ENCODE measurements at places on chromosomes 13 and 19. TPM values are rescaled to one million over a fixed set of nuclear protein-coding genes. Genes with fewer than 3 reads are reported as not detected.

Gene ZNF835
- total RNA-seq = not detected

- H3K27me3 ChIP-seq = no peaks in the 10 kb centered on the region
- H3K4me1 ChIP-seq = no peaks in the 10 kb centered on the region
- H3K36me3 ChIP-seq = no peaks in the 10 kb centered on the region
These were observed 379.8 kb downstream of the NDFIP2 start for GRCh38 chr13:79860791-79861190.

Gene ZNF699
- total RNA-seq = 53.6 TPM

Gene ZNF471
- 1.2 TPM for total RNA-seq

Gene AXL
- total RNA-seq = 14.8 TPM

- no peak overlapping the region for H3K27ac ChIP-seq
- H3K4me1 ChIP-seq = peaks cover 14% of the 10 kb centered on the region
- no peak for DNase-seq
- no peak overlapping the region for H3K4me3 ChIP-seq
These were observed 54.0 kb upstream of the IRS2 start for GRCh38 chr13:109840201-109840892.

- H3K36me3 ChIP-seq = no peaks in the 10 kb centered on the region
- no peaks in the 10 kb centered on the region for H3K4me1 ChIP-seq
- H3K27ac ChIP-seq = no peak overlapping the region
These were observed 585.5 kb downstream of the KCTD12 start for GRCh38 chr13:76300688-76301087.

Gene LRG1
- total RNA-seq = 7.6 TPM

DNA sequence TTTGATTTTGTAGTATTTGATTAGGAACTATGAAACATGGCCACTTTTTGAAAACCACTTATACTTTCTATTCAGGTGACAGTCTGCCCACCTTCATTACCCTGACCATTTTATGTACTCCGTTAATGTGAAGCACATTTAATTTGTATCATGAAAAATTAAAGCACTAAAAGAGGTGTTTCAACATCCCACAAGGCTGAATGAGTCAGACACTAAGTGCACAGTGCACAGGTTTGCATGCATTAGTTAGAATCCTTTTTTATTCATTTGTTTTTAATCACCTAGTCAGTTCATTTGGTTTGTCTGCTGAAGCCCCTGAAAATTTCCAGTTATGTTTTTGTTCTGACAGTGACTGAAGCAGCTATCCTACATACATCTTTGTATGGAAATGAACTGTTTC lies 271.0 kb downstream of the SLITRK5 start:
- no peak for DNase-seq
- no peaks in the 10 kb centered on the region for H3K4me1 ChIP-seq
- no peaks in the 10 kb centered on the region for H3K27me3 ChIP-seq
- no peaks in the 10 kb centered on the region for H3K36me3 ChIP-seq

GRCh38 chr19:55259540-55260210 lies 858 bp upstream of the PPP6R1 start:
- H3K27ac ChIP-seq = peak overlapping the region; percentile 92
- no peak for DNase-seq
- H3K4me1 ChIP-seq = peaks cover 40% of the 10 kb centered on the region
- no peaks in the 10 kb centered on the region for H3K27me3 ChIP-seq

DNA sequence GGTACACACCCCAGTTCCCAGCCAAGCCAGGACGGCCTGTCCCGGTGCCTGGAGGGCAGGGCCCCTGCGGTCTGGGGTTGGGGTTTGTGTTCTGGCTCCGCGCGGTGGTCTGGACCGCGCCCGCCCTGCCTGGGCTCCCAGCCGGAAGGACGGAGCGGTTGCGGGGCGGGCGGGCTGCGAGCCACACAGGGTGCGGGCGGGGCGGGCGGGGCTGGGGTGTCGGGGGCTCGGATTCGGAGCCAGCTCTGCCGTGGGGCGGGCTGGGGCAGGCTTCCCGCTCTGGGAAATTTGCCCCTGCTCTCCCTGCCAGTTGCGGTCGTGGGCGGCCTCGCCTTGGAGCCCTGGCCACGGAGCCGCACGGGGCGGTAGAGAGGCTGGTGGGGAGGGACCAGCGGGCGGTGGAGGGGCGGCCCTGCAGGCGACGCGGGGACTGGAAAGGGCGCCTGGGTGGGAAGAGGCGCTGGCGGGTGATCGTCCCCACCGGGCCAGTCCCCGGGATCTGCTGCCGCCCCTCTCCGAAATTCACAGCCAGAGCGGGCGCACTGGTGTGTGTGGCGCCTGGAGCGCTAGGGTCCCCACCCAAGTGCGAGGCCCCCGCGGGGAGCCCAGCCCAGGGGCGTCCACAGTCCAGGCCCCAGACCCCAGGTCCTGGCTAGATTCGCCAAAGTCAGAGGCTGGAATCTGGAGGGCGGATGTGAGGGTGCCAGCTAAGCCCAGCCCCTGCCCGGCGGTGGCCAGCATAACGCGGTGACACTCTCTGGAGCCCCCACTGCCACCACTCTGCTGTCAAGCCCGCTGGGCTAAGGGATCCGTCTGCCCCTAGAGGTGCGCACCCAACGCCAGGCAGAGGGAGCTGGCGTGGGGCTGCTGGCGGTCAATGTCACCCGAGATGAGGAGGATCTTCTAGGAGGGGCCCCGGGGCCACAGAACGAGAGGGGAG lies 11.0 kb upstream of the ZNF492 start:
- no peak overlapping the region for H3K27ac ChIP-seq
- H3K4me3 ChIP-seq = peak overlapping the region; percentile 26
- no peaks in the 10 kb centered on the region for H3K36me3 ChIP-seq
- no peaks in the 10 kb centered on the region for H3K4me1 ChIP-seq

DNA sequence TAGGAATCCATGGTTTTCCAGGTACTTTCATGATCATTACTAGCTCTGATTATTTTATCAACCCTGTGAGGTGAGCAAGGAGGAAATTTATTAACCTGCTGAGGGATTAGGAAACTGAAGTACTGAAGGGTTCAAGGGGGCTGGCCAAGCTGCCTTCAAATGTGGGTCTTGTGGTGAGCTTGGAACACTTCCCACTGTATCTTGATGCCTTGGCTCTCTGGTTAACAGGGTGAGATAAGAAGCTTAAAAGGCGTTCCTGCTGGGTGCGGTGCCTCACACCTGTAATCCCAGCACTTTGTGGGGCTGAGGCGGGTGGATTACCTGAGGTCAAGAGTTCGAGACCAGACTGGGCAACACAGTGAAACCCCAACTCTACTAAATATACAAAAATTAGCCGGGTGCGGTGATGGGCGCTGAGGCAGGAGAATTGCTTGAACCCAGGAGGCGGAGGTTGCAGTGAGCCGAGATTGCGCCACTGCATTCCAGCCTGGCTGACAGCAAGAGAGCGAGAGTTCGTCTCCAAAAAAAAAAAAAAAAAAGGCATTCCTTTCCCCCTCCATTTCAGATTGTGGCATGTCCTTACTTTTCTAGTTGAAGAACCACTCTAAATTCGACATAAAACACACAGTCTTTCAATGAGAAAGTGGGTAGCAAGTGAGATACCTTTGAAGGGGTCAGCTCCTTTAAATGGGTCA lies 70.2 kb downstream of the KLF2 start:
- H3K4me3 ChIP-seq = no peak overlapping the region
- H3K27me3 ChIP-seq = no peaks in the 10 kb centered on the region
- no peak for DNase-seq
- H3K36me3 ChIP-seq = peaks cover 57% of the 10 kb centered on the region

- H3K27ac ChIP-seq = no peak overlapping the region
- H3K36me3 ChIP-seq = no peaks in the 10 kb centered on the region
- peaks cover 31% of the 10 kb centered on the region for H3K4me1 ChIP-seq
These were observed 61.9 kb downstream of the TNFRSF19 start for GRCh38 chr13:23632048-23632582.

GRCh38 chr19:33941133-33941532 lies 144.5 kb downstream of the KCTD15 start:
- no peaks in the 10 kb centered on the region for H3K27me3 ChIP-seq
- DNase-seq = no peak
- H3K4me3 ChIP-seq = no peak overlapping the region
- no peak overlapping the region for H3K27ac ChIP-seq

- peaks cover 6% of the 10 kb centered on the region for H3K4me1 ChIP-seq
- H3K36me3 ChIP-seq = no peaks in the 10 kb centered on the region
- no peak overlapping the region for H3K27ac ChIP-seq
- no peaks in the 10 kb centered on the region for H3K27me3 ChIP-seq
These were observed 31.2 kb downstream of the GADD45B start for GRCh38 chr19:2507109-2507508.
